ENCODE measurements at places on chromosomes 16 and 17.

- no peak for DNase-seq
These were observed 1.1 kb upstream of the HAPSTR1 start for GRCh38 chr16:9090101-9090959.

DNA sequence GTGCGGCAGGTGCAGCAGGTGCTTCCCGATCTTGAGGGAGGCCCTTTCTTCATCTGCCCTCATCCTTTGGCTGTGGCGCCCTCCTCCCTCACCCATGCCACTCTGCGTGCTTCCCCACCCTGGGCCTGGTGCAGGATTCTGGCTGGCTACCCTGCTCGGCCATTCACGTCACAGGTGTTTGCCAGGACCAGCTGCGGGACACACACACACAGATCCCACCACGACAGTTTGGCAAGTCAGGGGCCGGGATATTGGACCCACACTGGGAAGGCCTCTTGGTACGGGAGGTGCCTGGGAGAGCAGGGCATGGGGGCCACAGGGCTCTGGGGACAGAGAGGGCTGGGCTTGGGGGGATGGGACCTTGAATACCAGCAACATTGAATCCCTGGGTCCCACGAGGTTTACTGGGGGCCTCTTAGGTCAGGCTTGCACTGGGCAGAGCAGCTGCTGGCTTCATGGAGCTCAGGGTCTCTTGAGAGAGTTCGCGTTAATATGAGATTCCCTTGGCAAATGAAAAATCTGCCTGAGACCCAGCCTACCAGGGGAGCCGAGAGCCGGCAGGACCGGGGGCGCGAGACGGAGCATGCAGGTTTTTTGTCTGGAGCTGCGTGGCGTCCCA, 15.1 kb downstream of the ADCY7 start:
- no peak for DNase-seq

- no peak for DNase-seq
These were observed 11.9 kb upstream of the GSDMA start for GRCh38 chr17:39950871-39951348.

- no peak for DNase-seq
These were observed 175.7 kb downstream of the PARN start for GRCh38 chr16:14454391-14454790.

GRCh38 chr16:85649411-85650134, 36.5 kb downstream of the GSE1 start:
- no peak for DNase-seq

DNA sequence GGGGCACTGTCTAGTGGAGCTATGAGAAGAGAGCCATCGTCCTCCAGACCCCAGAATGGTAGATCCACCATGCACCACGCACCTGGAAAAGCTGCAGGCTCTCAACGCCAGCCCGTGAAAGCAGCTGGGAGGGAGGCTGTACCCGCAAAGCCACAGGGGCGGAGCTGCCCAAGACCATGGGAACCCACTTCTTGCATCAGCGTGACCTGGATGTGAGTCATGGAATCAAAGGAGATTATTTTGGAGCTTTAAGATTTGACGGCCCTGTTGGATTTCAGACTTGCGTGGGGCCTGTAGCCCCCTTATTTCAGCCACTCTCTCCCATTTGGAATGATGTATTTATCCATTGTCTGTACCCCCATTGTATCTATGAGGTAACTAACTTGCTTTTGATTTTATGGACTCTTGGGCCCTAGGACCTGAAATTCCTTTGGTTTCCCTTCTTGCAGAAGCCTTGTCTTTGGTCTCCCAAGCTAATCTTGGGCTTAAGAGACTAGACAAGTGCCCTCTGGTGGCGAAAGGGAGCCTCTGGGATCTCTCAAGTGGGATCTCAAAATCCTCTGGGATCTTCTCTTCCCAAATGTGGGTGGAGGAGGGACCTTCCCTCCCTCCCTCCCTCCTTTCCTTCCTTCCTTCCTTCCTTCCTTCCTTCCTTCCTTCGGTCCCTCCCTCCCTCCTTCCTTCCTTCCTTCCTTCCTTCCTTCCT, 58.2 kb upstream of the HAPSTR1 start:
- no peak for DNase-seq

DNA sequence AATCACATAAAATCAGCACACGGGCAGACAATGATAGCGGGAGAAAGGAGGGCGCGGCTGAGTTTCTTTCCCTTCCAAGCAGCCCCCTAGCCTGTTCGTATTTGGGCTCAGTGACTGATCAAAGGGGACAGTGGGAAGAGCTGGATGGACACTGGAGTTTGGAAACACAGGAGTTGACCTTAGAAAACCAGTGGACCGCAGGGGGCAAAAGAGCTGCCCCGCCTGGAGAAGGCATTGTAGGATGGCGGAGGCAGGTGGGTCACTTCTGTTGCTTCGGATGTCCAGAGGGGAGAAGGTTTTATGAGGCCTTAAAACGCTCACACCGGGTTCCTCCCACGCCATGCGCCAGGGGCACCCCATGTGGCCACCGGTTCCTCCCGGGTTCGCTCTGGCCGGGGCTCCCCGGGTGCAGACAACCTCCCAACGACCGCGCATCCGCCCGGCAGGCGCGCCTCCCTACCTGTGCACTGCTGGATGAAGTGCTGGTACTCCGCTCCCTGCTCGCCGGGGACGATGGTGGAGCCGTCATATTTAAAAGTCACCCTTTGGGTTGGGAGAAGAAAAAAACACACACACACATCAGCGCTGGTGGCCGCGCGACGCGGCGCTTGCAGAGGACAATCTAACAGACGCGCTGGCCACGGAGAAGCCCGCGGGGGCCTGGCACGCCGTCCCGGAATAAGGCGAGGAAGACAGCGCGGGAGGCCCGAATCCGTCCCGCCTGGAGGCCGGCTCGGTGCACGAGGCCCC, 662 bp downstream of the COTL1 start:
- DNase-seq: no peak

GRCh38 chr16:4263504-4264436, 9.1 kb downstream of the TFAP4 start:
- no peak for DNase-seq

DNA sequence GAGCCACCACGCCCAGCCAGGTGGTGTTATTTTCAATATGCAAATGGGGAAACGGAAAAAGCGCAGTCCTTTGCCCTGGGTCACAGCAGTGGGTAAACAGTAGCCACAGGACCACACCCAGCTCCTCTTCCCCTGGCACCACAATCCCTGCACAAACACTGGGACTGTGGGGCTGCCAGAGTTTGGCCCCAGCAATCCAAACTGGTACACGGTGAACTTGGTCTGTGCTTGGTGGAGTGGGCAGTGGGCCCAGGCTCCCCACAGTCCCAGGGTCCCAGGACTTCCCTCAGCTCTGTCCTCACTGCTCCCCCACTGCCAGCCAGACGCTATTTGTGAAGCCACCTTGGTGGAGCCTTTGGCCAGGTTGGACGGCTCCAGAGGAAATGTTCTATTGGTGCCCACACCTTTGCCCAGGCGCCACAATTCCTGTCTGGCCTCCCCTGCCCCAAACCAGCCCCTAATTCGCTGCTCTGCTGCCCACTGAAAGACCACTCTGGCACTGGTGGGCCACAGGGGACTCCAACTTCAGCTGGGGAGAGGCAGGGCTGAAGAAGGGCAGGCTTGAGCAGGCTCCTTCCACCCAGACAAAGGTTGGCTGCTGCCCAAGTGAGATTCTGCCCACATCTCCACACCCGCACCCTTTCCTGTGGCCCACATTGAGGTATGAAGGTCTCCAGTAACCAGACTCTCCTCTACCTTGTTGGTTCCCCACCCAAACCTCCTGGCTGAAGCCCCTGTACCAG, 2.1 kb downstream of the CHAD start:
- DNase-seq: no peak

GRCh38 chr17:65538675-65539529, 22.5 kb downstream of the AXIN2 start:
- no peak for DNase-seq

DNA sequence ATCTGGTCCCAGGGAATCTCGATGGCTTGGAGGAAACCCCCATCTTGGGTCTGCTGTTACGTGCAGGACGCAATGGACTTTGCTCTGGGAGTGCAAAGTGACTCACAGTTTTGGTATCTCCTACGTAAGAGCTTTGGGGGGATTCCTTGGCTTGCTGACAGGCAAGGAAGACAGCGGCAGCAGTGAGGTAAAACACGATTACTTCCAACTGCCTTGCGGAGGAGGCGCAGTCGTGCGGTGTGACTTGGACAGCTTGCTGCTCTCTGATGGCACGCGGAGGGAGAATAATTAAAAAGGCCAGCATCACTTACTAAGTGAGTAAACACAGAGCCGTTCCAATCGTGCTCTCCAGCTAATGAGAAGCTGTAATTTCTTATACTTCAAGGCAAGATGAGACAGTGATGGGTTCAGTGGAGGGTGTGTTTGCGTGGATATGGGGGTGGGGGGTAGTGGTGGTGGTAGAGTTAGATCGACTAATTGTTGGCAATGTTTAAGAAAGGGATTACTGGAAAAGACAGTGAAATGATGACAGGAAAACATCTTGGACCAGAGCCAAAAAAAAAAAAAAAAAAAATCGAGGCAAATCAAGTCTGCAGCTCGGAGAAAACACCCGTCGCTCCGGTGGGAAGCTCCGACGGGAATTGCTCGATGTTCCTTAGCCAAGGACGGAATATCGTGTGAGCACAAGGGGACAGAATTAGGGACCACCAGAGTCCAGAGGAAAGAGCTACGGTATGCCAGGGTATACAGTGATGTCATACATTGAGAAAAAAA, 184.8 kb upstream of the ZFHX3 start:
- DNase-seq: no peak

DNA sequence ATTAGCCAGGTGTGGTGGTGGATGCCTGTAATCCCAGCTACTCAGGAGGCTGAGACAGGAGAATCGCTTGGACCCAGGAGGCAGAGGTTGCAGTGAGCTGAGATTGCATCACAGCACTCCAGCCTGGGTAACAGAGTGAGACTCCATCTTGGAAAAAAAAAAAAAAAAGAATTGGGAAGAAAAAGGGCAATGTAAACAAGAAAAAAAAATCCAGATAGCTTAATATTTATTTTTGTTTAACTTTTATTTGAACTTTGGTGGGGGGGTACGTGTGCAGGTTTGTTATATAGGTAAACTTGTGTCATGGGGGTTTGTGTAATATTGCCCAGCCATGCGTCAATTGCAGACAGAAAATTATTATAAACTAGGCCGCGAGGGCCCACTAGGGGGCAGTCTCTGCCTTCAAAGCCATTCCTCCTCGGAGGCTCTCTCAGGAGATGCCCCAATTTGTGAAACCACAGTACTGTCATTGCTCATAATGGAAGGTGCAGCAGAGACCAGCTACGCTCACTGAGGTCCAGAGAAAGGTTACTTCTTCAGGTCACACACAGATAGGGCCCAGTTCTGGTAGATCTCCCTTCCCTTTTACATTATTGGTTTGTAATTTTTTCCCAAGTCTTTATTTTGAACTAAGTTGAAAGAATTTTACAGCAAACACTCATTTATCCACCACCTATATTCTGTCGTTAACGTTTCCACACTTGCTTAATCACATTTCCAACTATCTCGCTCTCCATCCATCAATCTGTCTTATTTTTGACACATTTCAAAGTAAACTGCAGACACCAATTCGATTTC, 206.2 kb downstream of the PRKCB start:
- DNase-seq: no peak

DNA sequence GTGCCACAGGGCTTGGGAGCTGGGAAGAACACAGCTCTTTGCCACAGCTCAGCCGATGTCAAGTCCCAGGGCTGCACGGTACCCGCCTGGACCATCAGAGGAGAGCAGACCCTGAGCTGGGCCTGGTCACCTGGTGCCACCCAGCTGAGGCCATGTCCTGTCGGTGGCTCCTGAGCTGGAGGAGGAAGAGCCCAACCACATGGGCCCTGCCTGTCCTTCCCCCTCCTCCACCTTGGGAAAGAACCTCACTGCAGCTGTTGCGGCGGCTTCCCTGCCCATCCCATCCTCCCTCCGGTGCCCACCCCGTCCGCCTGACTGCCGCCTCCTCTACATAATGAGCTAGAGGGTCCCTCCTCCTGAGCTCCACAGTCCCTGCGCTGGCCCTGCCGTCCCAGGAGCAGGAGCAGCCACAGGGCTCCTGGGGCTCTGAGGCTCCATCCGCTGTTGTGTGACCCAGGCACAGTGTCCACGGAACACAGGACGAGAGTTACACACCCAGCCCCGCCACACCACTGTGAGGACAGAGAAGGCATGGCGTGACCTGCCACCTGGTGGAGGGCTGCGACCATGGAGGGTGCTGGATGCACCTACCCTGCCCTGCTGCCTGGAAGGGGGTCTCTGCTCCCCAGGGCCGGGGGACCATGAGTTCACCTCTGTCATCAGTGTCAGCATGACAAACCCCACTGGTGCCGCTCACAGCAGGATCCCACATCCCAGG, 21.4 kb upstream of the CHMP6 start:
- DNase-seq: no peak

Data from NCI-H2081 treated with DMSO at 0.1 percent for 48 hours (cell line).